ENCODE measurements at places on chromosomes 6 and 20.

DNA sequence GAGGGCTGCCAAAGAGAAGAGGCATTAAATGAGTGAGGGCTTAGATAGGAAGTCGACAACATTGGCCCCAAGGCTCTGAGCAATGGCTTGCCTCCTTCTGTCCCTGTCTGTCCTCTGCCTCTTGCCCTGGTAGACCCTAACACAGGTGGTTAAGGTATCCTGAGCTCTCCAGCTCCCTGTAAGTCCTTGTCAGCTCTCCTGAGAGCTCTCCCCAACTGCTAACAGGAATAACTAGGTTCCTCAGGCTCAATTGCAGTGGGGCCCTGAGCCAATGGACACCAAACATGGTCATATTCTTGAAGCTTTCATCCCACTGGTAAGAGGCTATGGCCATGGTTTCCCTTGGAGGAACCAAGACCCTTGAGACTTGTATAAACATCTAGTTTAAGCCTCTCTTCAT lies 5.0 kb upstream of the CPNE1 start:
- no peak for DNase-seq

GRCh38 chr6:169489563-169490245 lies 212.1 kb downstream of the WDR27 start:
- no peak for DNase-seq

DNA sequence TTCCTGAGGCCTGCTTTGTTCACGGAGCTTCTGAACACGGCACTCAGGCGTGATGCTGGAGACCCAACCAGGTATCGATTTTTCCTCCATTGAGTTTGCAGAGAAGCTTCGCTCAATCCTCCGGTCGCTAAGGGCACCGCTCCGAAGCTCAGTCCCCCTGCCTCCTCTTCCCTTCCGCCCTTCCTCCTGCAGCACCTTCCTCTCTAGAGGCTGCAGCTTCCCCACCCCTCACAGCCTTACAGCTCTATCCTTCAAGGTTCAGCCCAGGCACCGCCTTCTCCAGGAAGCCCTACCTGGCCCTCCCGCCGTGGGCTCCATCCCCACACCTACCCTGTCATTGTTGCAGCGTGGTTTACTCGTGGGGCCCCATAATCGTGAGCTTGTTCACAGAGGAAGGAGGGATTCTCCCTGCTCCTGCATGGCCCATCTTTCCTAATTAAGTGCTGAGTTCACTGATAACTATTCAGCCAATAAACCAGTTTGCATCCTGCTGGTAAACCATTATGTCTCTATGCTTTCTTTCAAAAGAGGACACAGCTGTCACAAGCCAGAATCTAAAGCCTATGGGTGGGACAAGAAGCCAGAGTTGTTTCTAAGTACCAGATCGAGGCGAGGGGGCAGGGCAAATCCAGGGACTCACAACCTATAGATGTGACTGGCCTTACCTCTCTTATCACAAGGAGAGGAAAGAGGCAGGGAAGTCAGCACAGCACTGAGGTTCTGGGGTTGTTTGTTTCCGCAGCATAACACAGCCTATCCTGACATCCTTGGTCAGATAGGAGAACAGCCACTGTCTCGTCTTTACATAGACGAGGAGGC lies 152.0 kb downstream of the GRM4 start:
- no peak for DNase-seq

GRCh38 chr6:138572167-138572875 lies 73.0 kb upstream of the NHSL1 start:
- DNase-seq, result peak; percentile 45

DNA sequence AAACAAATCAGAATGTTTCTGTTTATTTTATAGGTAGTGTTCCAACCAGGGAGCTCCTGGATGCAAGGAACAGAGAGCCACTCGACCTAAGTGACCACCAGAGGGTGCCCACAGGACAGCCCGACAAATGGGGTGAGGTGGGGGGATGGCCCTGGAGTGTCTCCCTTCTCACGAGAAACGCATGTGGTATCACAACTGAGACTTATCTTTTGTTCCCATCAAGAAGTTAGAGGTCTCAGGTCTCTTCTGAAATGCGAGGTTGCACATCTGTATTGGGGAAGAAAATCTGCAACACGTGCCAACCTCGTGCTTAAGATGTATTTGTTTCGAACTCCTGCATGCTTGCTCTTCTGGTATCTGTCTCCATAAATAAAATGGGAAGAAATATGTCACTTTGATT lies 104.0 kb downstream of the ISM1 start:
- DNase-seq, result no peak

DNA sequence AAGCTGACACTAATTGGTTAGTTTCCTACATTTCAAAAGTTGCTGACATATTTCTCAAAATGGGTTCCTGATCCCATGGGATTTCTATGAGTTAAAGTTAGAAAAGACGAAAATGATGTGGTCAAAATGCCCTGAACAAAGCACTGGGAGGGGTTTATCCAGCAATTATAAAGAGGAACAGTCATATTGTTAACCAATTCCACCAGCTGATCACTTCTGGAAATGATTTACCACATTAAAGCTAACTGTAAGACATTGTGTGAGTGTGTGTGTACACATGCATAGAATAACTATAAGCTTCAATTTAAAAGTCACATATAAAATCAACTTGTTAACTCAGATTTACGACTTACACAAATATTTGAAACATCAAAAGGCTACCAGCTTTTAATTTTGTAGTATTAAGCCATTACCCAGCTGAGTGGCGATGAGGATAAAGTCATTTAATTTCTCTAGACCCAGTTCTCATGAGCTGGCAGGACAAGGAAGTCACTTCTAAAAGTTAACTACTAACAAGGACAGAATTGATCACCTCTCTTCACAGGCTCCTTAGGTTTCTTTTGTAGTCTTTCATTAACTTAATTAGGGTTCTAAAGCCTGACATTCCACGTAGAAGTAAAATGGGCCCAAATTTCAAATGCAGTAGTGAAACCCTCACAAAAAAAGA lies 40.4 kb downstream of the MAN1A1 start:
- DNase-seq, result no peak

GRCh38 chr20:16444057-16444777 lies 129.0 kb downstream of the KIF16B start:
- no peak for DNase-seq

DNA sequence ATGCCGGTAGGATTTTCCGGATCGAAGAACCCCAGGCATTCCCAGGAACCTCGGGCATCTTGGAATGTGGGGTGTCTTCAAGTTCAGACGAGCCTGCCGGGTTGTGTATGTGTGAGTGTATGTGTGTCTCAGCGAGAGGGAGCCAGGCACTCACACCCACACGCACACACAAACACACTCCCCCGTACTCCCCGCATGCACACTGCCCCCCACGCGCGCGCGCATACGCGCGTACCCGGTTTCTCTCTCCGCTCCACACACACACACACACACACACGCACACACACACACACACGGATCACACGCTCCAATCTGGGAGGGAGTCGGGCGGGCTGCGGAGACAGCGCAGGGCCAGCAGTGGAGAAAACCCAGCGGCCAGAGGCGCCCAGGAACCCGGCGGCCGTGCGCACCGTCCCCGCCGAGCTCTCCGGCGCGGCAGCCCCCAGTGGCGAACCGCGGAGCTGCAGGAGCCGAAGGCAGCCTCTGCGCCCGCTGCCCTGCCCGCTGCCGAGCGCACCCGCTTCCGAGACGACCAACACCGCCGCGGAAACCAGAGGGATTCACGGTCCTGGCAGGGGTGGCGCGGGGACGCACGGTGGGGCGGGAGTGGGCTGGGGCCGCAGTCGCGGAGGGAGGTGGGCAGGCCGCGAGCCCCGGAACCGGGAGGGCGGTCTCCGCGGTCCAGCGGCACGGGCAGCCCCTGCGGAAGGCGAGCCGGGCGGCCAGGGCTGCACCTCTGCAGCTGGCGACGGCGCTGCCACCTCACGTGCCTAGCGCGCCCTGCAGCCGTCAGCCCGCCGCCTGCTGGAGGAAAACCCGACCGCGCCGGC lies at the start of gene LRFN2:
Gene LRFN2, minus strand, starts transcription at position 125 of the 830 bp plus-strand sequence.
- peak; percentile 14 for DNase-seq

DNA sequence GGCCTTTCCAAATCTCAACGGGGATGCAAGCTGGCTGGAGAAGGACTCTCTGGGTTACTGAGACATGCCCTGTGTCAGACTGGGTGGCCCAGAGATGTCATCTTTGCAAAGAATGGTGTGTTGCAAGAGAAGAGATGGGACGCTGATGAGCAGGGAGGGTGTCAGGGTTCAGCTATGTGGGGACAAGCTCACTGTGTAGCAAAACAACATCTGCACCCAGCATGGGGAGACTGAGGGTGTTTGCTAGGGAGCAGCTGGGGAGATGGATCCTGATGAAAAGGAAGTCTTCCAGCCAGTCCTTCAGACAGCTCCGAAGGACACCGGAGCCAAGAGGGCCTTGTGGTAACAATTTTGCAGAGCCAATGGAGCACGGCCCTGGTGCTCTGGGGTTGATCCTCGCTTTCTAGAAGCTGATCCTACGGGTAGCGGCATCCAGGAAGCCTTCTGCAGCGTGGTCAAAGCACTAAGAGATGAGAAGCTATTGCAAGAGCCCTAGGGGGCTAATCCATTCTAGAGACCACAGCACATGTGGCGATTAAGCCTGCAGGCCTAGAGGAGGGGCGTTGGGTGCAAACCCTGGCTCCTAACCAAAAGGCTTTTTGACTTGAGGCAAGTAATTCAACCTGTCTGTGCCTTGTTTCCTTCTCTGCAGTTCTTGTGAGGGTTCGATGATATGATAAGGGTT lies 39.9 kb downstream of the EDN3 start:
- no peak for DNase-seq

DNA sequence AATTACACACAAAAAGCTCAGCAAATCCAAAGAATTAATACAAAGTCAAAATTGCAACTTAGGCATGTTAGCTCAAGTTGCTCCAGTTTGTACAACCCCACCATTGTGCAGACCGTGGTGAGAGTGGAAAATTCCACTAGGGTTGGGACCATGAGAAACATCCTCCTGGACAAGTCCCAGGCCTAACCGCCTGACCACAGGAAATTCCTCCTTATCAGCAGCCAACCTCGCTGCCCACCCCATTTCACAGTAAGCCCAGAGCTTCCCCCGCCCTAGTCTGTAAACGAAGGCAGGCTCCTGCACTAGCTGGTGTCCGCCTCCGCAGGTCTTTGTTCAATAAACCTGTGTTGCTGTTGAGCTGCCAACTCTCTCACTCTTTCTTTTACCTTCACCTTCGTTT lies 1023.3 kb downstream of the EYS start:
- no peak for DNase-seq

- DNase-seq, result no peak
These were observed 82.2 kb downstream of the FHL5 start for GRCh38 chr6:96645106-96645505.

DNA sequence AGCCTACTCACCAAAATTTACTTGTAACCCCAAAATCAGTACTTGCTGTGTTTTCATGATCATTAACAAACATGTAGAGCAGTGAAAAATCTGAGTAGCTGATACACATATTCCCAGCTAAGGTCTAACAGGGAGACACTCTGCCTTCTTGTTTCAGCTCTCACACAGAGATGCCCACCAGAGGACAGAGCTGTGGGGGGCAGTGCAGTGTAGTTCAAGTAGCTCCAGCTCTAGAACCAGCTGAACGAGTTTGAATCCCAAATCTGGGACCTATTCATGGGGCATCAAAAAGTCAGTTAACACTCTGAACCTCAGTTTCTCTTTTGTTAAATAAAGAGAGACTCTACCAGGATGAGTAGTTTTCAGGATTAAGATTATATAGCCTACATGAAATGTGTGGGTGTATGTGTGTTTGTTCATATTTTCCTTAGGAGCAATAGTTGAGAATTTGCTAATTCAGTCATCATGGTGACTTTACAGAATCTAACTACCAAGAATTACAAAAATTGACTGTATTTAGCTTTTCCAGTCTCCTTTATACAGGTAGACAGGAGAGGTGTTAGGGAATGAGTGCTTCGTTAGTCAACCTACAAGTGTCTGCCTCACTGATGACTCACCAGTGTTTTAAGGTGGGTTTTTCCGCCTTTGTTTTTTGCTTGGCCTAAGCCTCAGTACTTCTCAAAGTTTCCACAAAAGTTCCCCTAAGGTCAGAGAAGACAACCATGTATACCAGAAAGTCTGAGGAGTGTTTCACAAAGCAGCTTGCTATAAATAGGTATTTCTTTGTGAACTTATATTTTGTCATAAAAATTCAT lies 164.0 kb upstream of the RUNX2 start:
- peak; percentile 34 for DNase-seq

DNA sequence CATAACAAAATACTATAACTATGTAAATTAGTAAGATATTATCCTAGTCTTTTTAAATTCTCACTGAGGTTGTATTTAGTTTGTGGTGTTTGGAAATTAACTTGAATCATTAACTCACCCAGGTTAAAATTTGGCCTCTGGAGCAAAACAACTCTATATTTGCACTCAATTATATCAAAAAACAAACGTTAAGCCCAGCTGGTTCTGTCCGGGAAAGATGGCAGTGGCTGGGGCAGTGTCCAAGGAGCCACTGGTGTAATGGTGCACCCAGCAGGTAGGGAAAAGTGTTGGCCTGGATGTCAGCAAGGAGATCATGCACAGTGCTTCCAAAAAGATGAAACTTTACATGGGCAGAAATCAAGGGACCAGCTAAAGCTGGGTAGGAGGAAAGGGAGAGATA lies 285.3 kb upstream of the CITED2 start:
- DNase-seq, result no peak

DNA sequence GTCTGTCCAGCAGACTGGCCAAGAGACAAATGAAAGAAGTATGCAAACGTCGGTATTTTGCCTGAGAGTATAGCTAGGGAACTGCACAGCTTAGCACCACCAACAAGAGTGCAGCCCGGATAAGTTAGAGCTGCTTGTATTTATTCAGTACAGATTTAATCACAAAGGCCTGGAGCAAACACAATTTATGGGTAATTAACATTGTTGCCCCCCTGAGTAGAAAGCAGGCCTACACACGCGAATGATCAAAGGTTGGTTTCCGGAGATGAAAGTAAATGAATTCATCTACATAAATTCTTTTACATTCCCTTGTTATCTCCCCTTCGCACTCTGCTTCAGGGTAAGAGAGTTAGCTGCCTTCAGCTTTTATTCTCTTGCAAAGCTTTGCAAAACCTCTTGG lies 24.7 kb upstream of the CRISP1 start:
- DNase-seq, result no peak

DNA sequence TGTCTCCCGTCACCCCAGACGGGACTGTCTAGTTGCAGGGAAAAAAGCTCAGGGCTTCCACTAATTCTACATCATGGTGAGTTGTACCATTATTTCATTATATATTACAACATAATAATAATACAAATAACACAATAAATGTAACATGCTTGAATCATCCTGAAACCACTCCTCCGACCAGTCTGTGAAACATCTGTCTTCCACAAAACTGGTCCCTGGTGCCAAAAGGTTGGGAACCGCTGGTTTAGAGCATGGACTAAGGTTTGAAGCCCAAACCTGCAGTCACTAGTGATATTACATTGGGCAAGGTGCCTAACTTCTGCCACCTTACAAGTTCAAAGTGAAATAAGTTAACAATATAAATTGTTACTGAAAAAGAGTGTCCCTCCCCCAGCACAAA lies 175.7 kb downstream of the PDE10A start:
- no peak for DNase-seq

All from epithelial cell of prostate (primary cell).